ENCODE measurements at places on chromosomes 12 and 14.

GRCh38 chr12:97561619-97562290 is 99.2 kb downstream of the RMST start:
- no peak for DNase-seq

GRCh38 chr14:86999036-86999435 is 993.9 kb downstream of the GALC start:
- no peak for DNase-seq

DNA sequence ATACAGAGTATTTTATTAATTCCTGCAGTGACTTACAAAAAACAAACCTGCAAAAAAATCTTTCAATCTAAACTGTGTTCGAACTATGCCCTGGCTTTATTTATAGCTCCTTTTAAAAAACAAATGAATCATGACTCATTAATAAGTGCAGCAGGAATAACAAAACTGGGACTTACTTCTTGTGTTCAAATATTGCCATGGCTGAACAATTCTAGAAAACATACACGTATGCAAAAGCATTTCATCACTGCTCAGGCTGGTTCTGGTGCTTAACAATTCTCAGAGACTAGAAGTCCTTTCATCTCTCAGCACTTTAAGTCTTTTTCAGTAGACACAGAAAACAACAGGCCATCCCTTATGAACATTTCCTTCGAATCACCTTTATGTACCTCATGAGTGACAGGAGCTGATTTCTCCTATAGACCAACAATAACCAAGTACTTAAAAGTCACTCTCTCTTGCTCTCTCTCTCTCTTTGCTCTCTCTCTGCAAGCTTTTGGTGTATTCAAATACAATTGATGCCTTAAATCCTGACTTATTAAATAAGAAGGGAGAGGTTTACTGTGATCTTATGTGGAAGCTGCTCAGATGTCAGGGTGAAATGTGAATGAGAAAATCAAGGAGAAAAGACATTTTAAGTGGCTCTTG is 268.8 kb downstream of the TTC8 start:
- no peak for DNase-seq

DNA sequence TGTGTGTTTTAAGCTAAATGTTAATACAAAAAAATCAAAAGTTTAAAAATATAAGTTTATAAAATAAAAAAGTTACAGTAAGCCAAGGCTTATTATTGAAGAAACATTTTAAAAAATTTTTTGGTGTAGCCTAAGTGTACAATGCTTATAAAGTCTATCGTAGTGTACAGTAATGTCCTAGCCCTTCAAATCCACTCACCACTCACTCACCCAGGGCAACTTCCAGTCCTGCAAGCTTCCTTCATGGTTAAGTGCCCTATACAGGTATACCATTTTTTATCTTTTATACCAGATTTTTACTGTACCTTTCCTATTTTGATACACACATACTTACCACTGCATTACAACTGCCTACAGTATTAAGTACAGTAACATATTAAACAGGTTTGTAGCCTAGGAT is 11.9 kb downstream of the UBE2N start:
- no peak for DNase-seq

DNA sequence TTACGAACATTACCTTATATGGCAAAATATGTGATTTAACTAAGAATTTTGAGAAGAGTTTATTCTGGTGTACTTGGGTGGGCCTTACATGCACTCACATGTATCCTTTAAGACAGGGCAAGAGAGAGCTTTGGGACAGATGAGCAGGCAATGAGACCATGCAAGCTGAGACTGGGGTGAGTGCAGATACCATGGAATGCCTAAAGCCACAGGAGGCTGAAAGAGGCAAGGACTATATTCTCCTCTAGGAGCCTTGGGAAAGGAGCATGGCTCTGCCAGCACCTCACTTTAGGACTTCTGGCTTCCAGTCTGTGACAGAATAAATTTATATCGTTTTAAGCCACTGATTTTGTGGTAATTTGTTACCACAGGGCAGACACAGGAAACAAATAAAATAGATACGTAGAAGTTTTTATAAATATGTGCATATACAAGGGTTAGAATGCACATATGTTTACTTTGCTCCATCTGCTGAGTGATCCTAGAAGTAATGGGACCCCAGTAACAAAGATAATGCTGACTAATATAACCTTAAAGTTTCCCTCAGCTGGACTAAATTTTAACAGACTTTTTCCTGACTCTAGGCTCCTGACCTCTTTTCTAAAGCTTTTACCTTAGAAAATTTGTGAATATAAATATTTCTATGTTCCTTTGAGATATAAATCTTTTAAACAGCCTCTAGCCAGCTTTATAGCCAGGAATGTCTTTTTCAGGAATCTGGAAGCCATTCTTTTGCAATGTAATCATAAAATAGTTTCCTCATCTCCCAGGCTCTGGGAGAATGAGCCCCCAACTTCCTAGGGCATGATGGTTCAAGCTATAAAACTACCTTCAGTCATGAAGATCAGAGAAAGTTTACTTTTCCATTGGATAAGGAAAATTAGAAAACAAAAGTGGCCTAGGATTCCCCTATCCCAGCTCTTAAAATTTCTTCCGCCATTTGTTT is 216.8 kb downstream of the PPFIA2 start:
- no peak for DNase-seq

GRCh38 chr12:94284859-94285258 is 136.5 kb downstream of the PLXNC1 start:
- no peak for DNase-seq

GRCh38 chr14:95499354-95499750 is 17.1 kb downstream of the SYNE3 start:
- DNase-seq: no peak

- DNase-seq: no peak
Observed at GRCh38 chr12:26467351-26467750, 272.0 kb downstream of the SSPN start.

DNA sequence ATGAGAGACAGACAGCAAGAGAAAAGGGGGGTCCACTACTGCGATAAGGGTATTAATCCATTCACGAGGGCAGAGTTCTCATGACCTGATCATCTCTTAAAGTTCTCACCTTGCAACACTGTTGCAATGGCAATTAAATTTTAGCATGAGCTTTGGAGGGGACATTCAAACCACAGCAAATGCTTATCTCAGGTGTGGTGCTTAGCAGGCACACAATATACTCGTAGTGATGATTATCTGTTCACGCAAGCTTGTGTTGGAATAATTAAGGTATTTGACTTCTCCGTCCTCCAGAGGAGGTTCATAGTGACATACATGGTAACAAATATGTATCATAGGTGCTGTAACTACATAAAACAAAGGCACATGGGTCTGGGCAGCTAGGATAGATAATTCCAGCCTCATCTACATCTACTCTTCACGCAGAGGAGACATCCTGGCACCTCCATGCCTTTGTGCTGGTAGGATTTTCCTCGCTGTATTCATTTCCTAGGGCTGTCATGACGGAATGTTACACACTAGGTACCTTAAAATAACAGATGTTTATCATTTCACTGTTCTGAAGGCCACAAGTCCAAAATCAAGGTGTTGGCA is 221.2 kb downstream of the RBM19 start:
- DNase-seq: no peak

GRCh38 chr12:28767836-28768348 is 381.2 kb upstream of the FAR2 start:
- DNase-seq: no peak

- DNase-seq: peak; percentile 53
Observed at GRCh38 chr12:52643233-52644077, 8.6 kb downstream of the KRT2 start.

DNA sequence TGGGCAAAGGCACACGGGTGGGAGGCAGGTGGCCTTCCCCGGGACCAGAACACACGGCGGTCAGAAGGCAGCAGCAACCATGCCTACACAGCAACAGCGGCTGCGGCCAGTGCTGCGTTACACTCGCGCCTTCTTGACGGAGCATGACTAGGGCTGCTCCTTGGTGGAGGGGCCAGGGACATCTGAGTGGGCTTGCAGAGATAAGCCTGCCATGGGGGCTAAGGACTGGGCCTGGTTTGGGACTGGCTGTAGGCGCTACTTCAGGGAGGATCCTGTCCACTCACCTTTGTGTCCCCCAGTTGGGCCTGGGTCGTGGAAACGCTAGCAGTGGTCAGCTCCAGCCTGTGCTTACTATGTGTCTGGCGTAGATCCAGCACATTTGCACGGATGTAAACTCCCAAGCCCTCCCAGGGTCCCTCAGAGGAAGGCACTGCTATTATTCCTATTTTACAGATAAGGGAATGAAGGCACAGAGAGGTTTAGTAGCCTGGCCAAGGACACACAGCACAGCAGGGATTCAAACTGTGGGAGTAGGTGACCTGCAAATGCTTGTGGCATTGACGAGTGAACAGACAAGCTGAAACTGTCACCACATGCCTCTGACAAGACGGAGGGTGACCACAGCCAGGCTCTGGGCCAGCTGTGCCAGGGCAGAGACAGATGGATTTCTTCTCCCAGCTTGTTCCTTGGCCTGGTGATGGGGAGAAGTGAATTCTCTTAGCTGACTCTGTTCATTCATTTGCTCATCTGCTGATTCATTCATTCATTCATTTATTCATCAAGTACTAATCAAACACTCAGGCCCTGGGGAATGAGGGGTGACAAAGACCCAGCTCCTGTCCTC is 31.9 kb upstream of the DLK1 start:
- DNase-seq: no peak

DNA sequence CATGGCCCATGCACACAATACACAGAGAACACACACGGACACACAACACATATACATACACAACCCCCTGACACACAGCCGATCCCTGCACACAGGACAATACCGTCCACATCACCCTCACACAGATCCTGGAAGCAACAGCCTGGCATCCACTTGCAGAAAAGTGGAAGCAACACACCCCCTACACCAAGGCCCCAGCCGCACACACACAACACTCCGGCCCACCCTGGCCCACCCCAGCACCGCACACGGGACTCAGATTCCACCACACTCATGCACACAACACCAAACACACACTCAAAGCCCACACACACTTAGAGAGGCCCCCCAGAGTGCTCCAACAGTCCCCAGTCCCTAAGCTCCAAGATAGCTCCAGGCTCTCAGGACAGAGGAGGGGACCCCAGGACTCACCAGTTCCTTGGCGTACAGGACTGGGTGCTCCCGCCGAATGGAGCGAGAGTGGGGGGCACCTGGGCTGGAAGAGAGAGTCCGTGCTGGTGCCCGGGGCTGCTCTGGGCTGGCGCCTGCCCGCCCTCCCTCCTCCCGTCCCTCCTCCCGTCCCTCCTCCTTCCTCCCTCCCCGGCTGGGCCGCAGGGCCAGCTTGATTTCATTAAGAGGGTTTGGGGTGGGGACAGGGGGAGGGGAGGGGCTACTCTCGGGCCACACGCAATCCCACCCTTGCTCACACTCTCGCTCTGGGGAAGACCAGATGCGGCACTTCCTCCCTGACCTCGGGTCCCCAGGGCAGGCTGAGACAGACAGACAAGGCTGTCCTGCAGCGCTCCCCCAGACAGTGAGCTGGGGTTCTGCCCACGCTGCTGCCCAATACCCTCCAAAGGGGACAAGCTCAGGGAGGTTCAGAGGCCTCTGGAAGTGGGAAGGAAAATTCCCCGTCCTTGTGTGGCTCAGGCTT is at the start of gene TMEM119:
TMEM119 (minus strand) TSS at position 526 of the 913 bp plus-strand sequence. CDS start 5,701 bp downstream, outside the sequence.
- DNase-seq: no peak

GRCh38 chr14:59101476-59101875 is 87.0 kb upstream of the DAAM1 start:
- no peak for DNase-seq

DNA sequence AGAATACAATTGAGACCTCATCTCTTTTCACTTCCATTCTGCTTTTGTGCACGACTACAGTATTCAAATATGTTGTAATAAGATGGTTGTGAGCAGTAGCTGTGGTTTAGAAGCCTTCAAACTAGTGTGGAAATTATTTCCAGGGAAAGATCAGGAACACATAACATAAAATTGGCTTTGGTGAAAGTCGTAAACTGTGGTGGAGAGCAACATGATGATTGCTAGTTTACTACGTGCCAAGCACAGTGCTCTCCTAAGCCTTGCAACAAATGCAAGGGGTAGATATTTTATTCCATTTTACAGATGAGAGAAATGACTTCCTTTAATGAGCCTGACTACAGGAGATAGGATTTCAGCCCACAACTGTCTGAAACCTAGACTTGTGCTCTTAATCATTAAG is 172.4 kb upstream of the LMNTD1 start:
- no peak for DNase-seq

DNA sequence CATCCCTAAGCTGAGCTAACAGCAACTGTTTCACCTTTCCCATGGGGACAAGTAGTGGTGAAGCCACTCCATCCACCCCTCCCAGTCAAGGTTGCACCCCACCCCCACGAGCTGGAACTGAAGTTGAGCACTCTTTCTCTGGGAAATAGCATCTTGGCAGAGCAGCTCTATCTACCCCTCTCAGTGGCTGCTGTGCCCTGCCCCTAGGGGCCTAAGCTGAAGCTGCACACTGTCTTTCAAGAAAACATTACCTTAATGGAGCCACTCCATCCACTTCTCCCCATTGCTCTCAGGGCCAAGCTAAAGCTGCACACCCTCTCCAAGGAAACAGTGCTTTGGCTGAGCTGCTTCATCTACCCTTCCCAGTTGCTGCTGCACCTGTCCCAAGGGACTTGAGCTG is 170.6 kb upstream of the CCDC196 start:
- DNase-seq: no peak

DNA sequence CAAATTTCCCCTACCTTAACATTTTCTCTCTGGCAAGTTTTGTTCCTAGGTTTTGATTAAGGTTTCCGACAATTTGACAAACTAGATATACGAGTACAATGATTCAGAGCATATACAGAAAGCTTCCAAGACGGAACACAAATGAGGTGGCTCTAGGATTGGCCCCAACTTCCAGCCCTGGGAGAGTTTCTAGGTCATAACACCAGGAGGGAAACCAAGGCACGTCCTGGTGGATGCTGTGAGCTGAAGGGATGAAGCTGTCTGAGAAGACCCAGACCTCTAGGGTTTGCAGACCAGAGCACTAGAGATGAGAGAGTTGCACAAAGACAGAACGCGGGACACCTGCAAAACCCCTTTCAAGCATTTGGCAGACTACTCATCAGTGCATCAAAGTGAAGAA is 51.5 kb upstream of the CAND1 start:
- no peak for DNase-seq

- DNase-seq: no peak
Observed at GRCh38 chr14:99541677-99542470, 60.7 kb downstream of the CCNK start.

DNA sequence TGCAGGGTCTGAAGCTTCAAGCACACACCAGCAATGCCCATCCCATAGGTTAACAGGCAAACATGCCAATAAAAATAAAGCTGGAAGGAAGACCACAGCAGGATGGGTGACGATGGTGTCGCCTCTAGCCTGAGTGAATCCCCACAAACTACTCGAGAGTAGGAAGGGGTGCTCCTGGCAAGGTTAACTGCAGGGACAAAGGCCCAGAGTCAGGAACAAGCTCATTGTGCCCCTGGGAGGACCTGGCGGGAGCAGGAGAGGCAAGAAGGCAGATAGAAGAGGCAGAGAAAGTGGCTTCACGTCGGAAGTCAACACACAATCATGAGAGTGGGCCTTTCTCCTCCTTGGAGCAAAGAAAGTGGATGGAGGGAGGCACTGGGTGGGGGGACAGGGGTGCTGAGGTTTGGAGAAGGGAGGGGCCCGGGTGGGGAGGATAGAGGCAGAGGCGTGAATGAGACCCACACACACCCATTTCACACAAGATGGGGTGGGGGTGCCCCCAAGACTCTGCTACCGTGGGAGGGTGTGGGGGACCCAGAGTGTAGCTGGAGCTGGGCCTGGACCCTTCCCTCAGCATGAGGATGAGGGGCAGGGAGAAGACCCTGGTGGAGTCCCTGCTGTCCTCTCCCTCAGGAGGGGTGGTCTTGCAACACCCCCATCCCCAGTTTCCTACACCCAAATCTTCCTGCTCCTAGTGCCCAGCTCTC is 43.1 kb downstream of the DIO3 start:
- DNase-seq: peak; percentile 35
